A172 (cell line): ENCODE measurements at places on chromosomes 2 and 18. TPM values are rescaled to one million over a fixed set of nuclear protein-coding genes. Genes with fewer than 3 reads are reported as not detected.

Gene XDH
- 0.19 and 0.34 TPM in 2 replicates for total RNA-seq

Gene GALR1
- total RNA-seq, result not detected in 2 replicates

Gene ERICH2
- 0.33 and 0.53 TPM in 2 replicates for total RNA-seq

Gene TMEM247
- total RNA-seq, result not detected in 2 replicates

Gene RBM44
- 0.45 TPM in 1 of 2 replicates, not detected in the other for total RNA-seq

Gene SAG
- not detected in 2 replicates for total RNA-seq

Gene FBXO36
- total RNA-seq, result 3.3 and 3.8 TPM in 2 replicates

Gene L3MBTL4
- total RNA-seq, result not detected in 2 replicates

Gene ALS2
- 30.6 and 39.2 TPM in 2 replicates for total RNA-seq

Gene DSG4
- total RNA-seq, result not detected in 2 replicates

Gene CDK5R2
- 0.03 and 0.57 TPM in 2 replicates for total RNA-seq

Gene AP1S3
- 8.9 and 27.7 TPM in 2 replicates for total RNA-seq

Gene RND3
- 155 and 205 TPM in 2 replicates for total RNA-seq

Gene ITGB6
- total RNA-seq, result 0.29 and 1.00 TPM in 2 replicates

Gene MAL
- total RNA-seq, result not detected in 2 replicates

Gene POU3F3
- total RNA-seq, result not detected in 2 replicates

Gene NAB1
- 45.5 and 54.8 TPM in 2 replicates for total RNA-seq

Gene TGFA
- total RNA-seq, result 0.31 and 1.0 TPM in 2 replicates

Gene PLCD4
- total RNA-seq, result 1.3 and 6.9 TPM in 2 replicates
